NCI-H226 (cell line): ENCODE measurements at places on chromosomes 12 and 14.

- DNase-seq = peak; percentile 11
Measured at GRCh38 chr12:121515615-121516014, 65.2 kb downstream of the KDM2B start.

DNA sequence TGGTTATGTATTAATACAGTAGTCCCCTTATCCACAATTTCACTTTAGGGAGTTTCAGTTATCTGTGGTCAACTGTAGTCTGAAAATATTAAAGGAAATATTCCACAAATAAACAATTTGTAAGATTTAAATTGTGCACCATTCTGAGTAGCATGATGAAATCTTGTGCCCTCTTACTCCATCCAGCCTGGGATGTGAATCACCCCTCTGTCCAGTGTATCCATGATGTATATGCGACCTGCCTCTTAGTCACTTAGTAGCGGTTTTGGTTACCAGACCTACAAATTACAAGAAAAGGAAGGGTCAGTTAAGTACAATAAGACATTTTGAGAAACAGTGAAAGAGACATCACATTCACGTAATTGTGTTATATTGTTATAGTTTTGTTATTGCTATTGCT lies 39.9 kb upstream of the MDGA2 start:
- peak; percentile 57 for DNase-seq

GRCh38 chr12:6276956-6277620 lies 33.4 kb upstream of the PLEKHG6 start:
- DNase-seq = peak; percentile 45

GRCh38 chr12:119486599-119487154 lies 106.9 kb upstream of the TMEM233 start:
- DNase-seq = no peak

- DNase-seq = no peak
Measured at GRCh38 chr12:41076114-41076513, 112.0 kb upstream of the PDZRN4 start.

DNA sequence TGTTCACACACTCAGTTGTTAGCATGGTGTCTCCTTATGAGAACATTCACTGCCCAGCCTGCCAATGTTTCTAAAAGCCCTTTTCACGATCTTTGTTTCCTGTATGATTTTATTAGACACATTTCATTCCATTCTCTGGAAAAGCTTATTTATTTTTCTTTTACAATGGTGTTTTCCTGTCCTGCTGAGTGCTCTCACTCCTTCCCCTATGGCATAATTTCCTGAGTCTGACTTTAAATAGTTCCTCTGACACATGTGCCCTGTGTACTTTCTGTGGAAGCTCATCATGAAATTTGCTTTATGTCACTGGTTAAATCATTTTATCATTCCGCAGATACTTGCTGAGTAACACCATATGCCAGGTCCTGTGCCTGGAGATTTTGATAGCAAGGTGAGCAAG lies 612.0 kb downstream of the FLRT2 start:
- DNase-seq = no peak

DNA sequence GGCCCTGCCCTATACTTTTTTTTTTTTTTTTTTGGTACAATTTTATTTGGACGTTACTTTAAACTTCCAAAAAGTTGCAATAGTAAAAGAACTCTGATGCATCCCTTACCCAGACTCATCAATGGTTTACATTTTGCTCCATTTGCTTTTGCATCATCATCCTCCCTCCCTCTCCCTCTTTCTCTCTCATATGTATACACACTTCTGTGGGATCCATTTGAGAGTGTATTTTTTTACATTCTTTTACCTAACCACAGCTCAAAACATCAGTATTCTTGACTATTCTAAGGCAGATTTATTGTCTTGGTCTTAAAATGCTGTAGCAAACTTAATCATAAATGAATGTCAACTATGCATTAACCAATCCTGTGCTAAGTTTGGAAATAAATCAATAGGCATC lies 111.6 kb downstream of the PRICKLE1 start:
- DNase-seq = no peak
